Articular chondrocyte of knee joint (primary cell): ENCODE measurements at places on chromosomes 11 and 22. TPM values are rescaled to one million over a fixed set of nuclear protein-coding genes. Genes with fewer than 3 reads are reported as not detected.

MIOX gene
- not detected in 2 replicates for total RNA-seq

ZP1 gene
- total RNA-seq = not detected in 2 replicates

OR51B5 gene
- 0.11 and 0.26 TPM in 2 replicates for total RNA-seq

ROBO4 gene
- total RNA-seq = 0.26 and 1.1 TPM in 2 replicates

APOC3 gene
- not detected in 2 replicates for total RNA-seq

MRPL17 gene
- total RNA-seq = 27.3 and 32.3 TPM in 2 replicates

OR6T1 gene
- total RNA-seq = not detected in 2 replicates

FADS2 gene
- total RNA-seq = 53.8 and 70.4 TPM in 2 replicates

HINFP gene
- 15.0 and 16.5 TPM in 2 replicates for total RNA-seq

INPP5J gene
- total RNA-seq = 0.13 TPM in 1 of 2 replicates, not detected in the other

SLC17A6 gene
- total RNA-seq = not detected in 2 replicates

SNX32 gene
- total RNA-seq = 1.2 and 2.2 TPM in 2 replicates

CRYBB2 gene
- not detected in 2 replicates for total RNA-seq

FGF4 gene
- not detected in 2 replicates for total RNA-seq

TSPAN32 gene
- 1.4 and 3.5 TPM in 2 replicates for total RNA-seq

RBMXL2 gene
- not detected in 2 replicates for total RNA-seq

ART5 gene
- total RNA-seq = 0.26 and 0.54 TPM in 2 replicates

MN1 gene
- 13.9 and 14.7 TPM in 2 replicates for total RNA-seq

CADM1 gene
- total RNA-seq = 20.4 and 22.9 TPM in 2 replicates

TXNRD2 gene
- total RNA-seq = 13.3 and 16.5 TPM in 2 replicates

MMP12 gene
- total RNA-seq = 0.11 and 0.26 TPM in 2 replicates

TRIM77 gene
- not detected in 2 replicates for total RNA-seq

APOBEC3F gene
- 4.1 and 7.8 TPM in 2 replicates for total RNA-seq
